Activated CD4-positive, alpha-beta T cell treated with anti-CD3 and anti-CD28 coated beads, Interleukin-2, amount 50 U/mL, for 48 hours (primary cell): ENCODE measurements at places on chromosomes 3 and 15.
A peak's percentile ranks its signal among the peaks of the same experiment; 100 is the strongest.

DNA sequence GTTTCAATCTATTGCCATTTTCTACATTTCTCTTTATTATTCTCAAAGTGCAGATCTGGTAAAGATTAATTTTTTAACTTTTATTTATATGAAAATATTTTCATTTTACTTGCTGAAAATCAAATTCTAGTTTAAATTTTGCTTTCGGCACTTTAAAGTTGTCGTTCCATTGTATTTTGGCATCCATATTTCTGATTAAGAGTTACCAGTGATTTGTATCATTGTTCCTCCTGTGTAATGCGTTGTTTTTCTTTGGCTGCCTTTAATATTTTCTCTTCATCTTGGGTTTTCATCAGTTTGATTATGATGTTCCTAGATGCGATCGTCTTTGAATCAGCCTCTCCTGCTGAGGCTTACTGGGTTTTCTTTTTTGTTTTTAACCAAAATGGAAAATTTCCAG lies 97.3 kb downstream of the SPATA16 start:
- DNase-seq = no peak

GRCh38 chr15:27328608-27329007 lies 357.6 kb downstream of the GABRG3 start:
- no peak for DNase-seq

DNA sequence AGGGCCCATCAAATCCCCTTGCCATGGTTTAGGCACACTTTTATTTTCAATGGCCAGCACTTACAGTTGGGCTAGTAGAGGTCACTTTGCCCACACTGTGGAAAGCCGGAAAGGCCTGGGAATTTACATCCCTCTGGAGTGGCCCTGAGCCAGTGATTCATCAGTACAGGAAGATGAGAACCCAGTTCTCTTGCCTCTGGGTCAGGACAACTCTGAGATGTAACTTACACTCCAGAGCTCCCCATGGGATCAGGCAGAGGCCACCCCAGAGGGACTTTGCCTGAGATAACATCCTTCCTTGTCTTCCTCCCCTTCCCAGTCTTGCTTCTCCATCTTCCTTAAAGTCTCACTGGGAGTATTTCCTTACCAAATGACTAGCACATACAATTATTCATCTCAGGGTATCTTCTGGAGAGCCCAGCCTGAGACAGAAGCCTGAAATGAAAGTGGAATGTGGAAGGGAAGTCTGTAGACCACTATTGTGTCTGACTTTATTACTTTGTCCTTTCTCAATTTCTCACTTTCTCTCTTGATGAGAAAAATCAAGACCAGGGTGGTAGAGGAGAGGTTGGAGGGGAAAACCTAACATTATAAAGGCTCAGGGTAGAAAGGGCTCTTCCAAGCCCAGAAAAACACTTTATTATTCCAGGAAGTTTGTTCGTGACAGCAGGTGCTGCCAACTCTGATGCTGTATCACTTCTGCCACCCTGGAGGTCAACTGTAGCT lies 220.8 kb downstream of the ZNF621 start:
- no peak for DNase-seq

DNA sequence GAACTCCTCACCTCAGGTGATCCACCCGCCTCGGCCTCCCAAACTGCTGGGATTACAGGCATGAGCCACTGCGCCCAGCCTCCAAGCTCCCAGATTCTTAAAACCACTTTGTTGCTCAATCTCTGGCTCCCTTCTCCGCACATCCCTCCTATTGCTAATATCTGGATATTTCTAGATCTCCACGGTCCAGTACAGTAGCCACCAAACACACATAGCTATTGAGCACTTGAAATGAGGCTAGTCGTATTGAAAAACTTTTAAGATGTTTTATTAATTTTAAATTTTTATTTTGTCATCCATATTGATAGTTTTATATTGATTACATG lies 44.3 kb downstream of the SLC28A1 start:
- DNase-seq = no peak

DNA sequence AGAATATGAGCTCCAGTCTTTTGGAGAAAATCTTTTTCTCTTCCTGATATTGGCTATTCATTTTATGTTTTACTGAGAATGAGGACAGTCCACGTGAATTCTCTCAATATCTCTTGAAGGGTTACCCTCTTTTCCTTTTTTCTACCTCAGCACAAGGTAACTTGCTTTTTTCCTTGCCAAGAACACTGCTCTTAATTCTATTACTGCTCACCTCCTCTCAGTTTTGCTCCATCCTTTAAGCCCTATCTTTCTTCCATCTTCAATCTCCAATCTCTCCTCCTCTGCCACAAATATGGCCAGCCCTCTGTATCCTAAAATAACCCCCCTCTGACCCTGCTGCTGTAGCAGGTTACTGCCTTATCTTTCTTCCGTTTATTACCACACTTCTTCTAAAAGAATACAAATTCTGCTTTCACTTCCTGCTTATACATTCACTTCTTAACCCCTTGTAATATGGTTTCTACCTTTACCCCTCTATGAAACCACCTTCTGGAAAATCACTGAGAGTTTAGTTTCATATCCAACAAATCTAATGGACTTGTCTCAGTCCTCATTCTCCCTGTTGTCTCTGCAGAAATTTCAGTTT lies 89.0 kb downstream of the NFKBIZ start:
- no peak for DNase-seq

- peak; percentile 62 for DNase-seq
Observed at GRCh38 chr3:106332884-106333283, 464.1 kb upstream of the CBLB start.

GRCh38 chr3:52246728-52247408 lies 1.3 kb downstream of the PPM1M start:
- no peak for DNase-seq

GRCh38 chr15:60370105-60370868 lies 27.5 kb downstream of the ANXA2 start:
- DNase-seq = no peak

DNA sequence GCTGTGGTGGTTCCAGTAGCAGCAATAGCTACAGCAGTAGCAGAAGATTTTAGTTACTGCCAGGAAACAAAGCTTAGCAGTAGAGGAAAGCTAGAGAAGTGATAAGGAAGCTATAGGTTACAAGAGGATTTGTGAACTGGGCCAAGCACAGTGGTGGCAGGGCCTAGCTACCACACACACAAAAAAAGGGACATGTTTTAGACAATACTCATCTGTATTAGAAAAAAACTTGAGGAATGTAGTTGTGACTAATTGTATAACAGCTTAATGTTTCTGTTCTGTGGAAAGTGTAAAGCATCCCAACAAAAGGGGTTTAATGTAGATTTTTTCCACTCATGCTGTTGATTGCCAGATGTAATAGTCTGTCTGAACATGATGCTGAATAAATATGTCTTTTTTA lies 29.9 kb upstream of the PFN2 start:
- DNase-seq = no peak

DNA sequence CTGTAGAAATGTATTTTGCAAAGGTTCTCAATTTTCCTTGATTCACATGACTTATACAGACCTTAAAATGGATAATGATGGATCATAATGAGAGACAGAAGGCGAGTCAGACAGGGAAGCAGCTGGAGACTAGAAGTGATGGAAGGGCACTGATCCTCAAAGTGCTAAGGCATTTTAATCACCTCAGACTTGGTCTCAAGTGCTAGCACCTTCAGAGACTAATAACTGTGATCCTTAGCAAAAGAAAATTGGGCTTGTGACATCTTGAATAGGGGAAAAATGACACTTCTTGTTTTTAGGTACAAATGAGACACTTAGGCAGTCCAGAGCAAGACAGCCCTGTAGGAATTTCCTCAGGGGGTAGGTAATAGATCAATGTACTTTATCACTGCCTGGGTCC lies 1011.7 kb downstream of the SQOR start:
- DNase-seq = no peak

DNA sequence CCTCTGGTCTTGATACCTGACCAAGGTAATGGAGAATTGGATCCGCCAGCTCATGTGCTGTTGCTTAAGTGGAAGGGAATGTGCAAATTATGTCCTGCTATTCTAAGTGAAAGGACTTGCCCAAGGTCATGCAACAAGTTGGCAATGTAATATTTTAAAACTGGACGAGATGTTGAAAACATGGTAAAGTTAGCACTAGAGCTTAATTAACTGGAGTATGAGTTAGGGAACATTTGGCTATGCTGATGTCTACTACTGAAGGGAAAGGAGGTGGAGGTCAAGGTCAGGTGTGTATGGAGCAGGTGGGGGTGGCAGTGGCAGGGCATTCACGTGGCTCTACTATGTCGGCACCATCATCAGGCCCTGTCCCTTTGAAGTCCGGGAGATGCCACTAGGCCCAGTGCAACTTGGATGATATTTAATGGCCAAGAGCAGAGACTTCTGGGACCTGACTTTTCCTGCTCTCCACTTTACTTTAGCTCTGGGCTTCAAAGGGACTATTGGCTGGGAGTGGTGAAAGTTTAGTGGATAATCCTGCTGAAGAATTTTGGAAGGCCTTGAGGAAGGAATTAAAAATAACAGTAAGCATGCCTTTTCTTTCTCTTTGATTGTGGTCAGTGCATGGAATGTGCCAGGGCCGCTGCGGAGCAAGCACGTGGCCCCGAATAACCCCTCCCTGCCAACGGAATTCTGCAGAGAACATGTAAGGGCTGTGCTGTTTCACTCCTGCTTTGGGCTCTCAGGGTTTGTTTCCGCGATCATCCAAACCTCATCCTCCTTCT lies 14.9 kb downstream of the SMAD3 start:
- DNase-seq = no peak

GRCh38 chr15:67784090-67784781 lies 41.1 kb upstream of the SKOR1 start:
- no peak for DNase-seq

- no peak for DNase-seq
Observed at GRCh38 chr3:73204841-73205240, 143.4 kb downstream of the EBLN2 start.

- DNase-seq = no peak
Observed at GRCh38 chr3:181941250-181941649, 229.5 kb downstream of the SOX2 start.

GRCh38 chr3:194843556-194843955 lies 157.9 kb downstream of the FAM43A start:
- no peak for DNase-seq

- DNase-seq = no peak
Observed at GRCh38 chr3:170483485-170484262, 65.0 kb downstream of the CLDN11 start.

- no peak for DNase-seq
Observed at GRCh38 chr3:140164922-140165590, 230.1 kb downstream of the CLSTN2 start.

DNA sequence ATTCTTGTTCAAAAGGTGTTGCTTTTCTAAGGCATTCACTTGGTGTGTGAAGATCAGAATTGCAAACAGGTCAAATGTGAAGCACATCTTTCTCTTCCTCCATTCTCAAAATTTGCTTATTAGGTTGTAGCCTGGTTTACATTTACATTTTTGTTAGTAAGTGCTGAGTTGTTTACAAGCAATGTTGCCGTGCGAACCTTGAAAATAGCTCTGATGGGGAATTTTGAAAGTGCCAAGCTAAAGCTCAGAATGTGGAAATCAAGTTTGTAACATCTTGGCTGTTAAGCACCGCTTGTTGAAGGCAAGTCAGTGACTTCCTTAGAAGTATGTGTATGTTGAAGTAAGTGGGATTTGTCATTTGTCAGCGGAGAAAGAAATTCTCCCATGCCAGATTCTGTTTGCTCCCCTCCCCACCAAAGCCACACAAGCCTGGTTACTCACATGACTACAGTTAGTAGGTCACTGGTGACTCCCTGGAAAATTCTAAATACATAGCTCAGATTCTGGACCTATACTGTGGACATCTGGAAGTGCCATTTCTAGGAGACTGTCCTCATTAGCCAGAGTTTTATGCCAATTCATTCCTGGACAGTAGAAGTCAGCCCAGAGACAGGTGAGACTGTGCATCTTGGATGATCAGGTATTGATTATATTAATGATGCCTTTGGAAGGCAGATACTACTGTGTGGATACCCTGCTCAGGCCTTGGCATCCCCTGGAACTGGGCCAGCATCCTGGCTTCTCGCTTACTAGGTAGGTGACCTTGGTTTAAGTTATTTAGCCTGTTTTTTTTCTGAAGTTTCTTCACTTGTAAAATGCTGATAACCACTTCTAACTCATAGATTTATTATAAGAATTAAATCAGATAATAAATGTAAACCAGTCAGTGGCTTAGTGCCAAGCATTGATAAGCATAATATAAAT lies 390.6 kb upstream of the SEMA6D start:
- no peak for DNase-seq

GRCh38 chr3:181729341-181729869 lies 17.7 kb downstream of the SOX2 start:
- no peak for DNase-seq

GRCh38 chr15:99130314-99130713 lies 25.4 kb downstream of the SYNM start:
- no peak for DNase-seq

- DNase-seq = peak; percentile 34
Observed at GRCh38 chr3:114155370-114155821, 23.5 kb downstream of the DRD3 start.

DNA sequence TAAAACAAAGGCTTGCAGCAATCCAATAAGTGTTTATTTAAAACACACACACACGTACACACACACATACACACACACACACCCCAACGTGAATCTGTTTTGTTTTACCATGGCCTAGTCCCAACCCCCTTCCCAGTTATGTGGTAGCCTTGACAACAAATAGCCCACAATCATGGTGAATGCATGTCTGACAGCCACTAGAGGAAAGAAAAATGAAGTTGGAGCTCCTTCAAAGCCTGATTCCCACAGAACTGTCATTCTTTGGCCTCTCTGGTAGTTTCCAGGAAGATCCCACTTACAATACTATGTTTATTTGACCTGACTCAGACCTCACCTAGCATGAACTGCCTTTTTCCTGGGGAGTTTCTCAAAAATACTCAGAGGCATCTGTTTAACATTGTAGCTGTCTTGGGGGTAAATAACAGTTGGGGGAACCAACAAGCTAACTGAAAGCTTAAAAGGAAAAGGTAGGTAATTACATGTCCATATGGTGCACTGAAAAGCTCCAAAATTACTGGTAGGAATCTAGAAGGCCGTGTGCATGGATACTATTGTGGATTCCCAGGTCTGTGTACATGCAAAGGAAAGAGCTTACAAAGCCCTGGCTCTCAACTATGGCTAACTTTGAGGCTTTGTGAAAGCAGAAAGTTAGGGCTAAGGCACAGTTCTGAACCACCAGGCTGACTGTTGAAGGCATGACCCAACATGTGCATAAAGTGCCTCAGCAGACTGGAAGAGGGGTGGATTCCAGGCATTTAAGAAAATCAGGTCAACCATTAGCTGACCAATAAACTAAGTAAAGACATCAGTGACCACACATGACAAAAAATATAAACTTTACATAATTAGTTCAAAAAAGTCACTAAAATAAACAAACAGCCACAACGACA lies 65.3 kb downstream of the FAIM start:
- no peak for DNase-seq

DNA sequence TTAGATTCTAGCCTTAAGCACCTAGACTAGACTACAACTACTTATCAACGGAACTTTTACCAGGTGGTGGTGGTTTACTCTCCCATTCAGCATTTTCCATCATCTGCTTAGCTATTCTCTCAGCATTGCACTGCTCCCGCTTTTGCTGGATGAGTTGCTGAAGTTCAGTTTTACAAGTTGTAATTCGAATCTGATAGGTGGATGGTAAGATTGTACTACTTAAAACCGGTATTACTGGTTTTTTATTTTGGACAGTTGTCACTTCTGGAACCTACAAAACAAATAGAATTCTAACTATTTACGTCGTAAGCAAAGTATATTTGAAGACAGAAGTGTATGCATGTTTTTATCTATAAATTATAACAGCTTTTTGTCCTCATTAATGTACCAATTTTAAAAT lies 41.1 kb downstream of the PIK3R4 start:
- no peak for DNase-seq
